Activated CD4-positive, alpha-beta T cell treated with anti-CD3 and anti-CD28 coated beads for 36 hours (primary cell): ENCODE measurements at places on chromosomes 4 and X. TPM values are rescaled to one million over a fixed set of nuclear protein-coding genes. Genes with fewer than 3 reads are reported as not detected.

- no peak for DNase-seq
These were observed 15.4 kb upstream of the MMRN1 start for GRCh38 chr4:89879215-89879614.

DNA sequence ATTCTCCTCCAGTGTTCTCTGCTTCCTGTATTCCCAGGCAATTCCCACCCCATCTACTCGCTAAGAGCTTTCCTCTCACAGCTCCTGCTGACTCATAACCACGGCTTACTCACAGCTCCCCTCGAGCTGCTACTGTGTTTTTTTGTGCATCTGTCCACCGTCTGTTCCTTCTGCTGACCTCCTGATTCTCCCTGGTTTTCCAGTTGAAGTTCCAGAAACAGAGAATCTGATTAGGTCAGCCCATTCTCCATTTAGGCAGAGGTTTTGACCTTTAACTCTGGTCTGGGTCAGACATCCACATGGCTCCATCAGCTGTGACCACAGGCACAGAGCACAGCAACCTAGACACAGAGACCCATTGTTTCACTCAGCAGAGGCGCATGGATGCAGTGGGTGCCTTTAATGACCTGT is 5.5 kb upstream of the SMIM20 start:
- DNase-seq = no peak

GRCh38 chrX:128518508-128518907 is 466.3 kb upstream of the ACTRT1 start:
- DNase-seq = no peak

- DNase-seq = no peak
These were observed 210.9 kb downstream of the FRMPD4 start for GRCh38 chrX:12349201-12349600.

NALF2 gene
- total RNA-seq = 0.11 TPM

DNA sequence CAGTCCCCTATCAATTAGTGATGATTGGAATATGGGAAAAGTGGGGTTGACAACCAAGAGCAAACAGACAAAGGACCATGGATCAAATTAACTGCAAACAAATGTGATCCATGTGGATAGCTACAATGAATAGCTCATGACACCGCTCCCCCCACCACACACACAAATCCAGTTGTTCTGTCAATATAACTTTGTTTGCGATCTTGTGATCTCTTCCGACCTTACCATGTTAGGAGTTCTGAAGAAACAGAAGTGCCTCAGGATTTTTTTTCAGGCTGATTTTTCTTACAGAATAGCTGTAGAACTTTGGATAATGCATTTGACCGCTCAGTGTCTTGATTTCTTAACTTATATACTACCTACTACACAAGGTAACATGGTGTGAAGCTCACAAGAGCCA is 116.6 kb downstream of the SH2D1A start:
- no peak for DNase-seq

PPA2 gene
- 76.3 TPM for total RNA-seq

- peak; percentile 16 for DNase-seq
These were observed 32.1 kb upstream of the GLRA2 start for GRCh38 chrX:14497184-14497666.

NUP62CL gene
- 1.7 TPM for total RNA-seq

ARHGAP24 gene
- not detected for total RNA-seq

TCEAL2 gene
- total RNA-seq = 0.28 TPM

DNA sequence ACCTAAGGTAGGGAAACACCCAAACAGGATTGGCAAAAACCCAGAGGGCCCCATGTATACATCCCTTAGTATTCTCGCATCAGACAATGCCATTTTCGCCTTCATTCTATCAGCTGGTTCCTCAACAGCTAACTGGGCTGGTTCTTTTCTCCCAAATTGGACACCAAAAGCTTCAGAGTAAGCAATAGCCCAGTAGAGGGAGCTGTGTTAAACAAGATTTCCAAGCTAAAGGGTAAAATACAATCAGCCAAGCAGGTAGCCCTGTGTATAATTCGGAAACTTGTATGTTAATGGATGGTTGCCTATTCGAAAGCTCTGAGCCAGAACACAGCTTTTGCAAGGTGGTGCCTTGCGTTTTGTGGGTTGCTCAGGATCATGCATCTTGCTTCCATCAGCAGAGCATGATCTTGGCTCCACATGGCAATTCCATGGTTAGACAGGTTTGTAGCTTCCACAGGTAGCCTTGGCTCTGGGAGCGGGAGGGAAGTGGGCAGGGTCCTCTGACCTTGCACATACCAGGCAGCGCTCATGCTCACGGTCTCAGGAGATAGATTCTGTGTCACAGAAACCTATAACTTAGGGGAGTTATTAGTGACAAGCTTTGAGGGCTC is 115.2 kb upstream of the LNX1 start:
- DNase-seq = no peak

- DNase-seq = no peak
These were observed 82.4 kb upstream of the TMEM150C start for GRCh38 chr4:82643994-82644733.

DNA sequence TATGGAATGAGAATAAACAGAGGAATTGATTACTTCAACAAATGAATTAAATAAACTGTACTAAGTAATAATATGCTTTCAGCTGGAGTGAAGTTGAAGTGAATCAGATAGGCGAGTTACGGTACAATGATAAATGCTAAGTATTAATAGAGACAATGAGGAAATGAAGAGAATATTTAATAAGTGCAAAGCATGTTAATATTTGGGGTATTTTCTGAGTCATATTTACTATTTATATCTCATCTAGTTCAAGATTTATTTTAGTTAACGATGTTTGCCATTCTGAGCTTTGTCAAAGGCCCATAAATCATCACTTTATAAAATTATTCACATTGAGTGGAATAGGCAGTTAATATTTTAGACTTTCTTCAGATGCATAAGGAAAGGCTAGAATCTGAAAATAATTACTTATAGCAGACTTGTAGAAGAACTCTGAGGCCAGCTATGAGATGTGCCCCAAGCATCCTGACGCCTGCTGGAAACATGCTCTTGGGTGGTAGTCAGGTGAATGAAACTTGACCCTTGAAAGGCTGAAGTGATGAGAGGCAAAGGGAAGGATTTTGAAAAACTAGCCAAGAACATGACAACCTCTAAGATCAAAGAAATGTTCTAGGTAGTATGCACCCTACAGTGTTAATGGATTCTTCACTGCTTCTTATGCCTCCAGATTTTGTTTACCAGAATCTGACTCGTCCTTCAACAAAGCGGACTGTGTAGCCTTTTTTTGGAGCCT is 133.8 kb upstream of the STIM2 start:
- no peak for DNase-seq

MYL5 gene
- total RNA-seq = 16.4 TPM

- no peak for DNase-seq
These were observed 250.0 kb downstream of the ENOX2 start for GRCh38 chrX:130652824-130653578.

GRCh38 chr4:78513411-78513975 is 38.1 kb upstream of the ANXA3 start:
- DNase-seq = no peak

SLC2A9 gene
- 0.76 TPM for total RNA-seq
